ENCODE measurements at places on chromosomes 6 and 20.

DNA sequence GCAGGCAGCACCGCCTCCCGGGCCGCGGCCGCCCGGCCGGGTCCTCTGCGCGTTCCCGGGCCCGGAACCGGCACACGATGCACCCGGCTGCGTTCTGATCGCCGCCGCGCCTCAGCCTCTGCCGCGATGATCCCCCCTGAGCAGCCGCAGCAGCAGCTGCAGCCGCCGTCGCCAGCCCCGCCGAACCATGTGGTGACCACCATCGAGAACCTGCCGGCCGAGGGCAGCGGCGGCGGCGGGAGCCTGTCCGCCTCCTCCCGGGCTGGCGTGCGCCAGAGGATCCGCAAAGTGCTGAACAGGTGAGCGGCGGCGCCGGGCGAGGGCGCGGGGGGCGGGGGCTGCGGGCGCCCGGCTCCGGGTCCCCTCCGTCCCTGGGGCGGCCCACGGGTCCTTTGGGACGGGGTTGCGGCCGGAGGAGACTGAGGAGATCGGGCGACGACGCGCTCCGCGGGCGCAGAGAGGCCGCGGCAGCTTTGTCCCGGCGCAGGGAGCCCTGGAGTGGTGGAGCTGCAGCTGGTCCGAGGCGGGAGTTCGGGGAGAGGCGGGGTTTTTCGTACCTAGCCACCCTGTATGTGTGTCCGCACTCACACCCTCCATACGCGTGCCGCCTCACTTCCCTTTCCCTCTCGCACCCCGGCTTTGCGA, 659 bp downstream of the SLC35F1 start:
- no peak for DNase-seq

DNA sequence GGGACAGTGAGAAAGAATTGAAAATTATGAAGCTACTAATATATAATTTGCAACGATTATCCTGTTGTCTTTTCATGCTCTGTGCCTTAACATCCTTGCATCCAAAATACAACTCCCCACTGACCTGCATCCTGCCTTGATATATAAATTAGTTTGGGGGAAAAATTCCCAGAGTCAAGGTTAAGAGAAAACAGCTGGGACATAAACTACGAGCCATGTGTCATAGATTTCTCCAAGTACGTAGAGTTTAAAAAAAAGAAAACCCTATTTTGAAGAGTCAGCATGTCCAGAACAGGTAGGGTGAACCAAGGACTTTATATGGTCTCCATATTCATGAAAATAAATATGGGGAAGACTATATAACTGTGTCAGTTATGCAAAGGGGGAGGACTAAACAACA, 123.8 kb upstream of the MARCKS start:
- DNase-seq = no peak

DNA sequence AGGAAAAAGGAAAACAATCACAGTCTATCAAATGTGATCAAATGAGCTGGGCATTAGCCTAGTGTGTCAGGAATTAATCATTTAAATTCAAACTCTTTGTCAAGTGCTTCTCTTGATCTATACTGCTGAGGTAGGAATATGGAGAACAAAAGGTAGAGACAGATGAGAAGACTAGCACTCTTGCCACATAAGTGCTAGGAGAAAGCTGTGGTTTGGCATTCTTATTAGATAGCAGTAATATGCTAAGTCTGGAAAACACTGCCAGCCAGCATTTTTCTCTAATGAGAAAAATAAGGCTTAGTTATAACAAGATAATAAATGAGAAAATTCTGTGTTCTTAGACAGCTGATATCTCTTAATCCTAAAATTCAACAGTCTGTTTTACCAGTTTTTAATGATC, 38.9 kb downstream of the ORC3 start:
- no peak for DNase-seq

DNA sequence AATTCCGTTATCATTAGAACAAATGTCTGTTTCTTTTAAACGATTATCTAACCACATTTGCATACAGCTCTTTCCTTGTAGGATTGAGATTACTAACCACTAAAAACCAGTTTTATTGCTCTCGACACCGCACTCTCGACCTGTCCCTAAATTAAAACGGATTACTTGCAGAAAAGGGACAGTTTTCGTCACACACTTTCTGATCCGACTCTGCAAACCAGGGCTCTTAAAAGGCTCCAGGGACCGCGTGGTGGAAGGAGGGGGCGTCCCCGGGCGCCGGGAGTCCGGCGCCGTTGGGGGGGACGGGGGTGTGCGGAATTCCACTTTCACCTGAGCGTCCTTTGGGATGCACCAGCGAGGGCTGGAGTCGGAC, 731 bp downstream of the MAK start:
- peak; percentile 24 for DNase-seq

GRCh38 chr20:7505835-7506221, 434.4 kb downstream of the HAO1 start:
- no peak for DNase-seq

DNA sequence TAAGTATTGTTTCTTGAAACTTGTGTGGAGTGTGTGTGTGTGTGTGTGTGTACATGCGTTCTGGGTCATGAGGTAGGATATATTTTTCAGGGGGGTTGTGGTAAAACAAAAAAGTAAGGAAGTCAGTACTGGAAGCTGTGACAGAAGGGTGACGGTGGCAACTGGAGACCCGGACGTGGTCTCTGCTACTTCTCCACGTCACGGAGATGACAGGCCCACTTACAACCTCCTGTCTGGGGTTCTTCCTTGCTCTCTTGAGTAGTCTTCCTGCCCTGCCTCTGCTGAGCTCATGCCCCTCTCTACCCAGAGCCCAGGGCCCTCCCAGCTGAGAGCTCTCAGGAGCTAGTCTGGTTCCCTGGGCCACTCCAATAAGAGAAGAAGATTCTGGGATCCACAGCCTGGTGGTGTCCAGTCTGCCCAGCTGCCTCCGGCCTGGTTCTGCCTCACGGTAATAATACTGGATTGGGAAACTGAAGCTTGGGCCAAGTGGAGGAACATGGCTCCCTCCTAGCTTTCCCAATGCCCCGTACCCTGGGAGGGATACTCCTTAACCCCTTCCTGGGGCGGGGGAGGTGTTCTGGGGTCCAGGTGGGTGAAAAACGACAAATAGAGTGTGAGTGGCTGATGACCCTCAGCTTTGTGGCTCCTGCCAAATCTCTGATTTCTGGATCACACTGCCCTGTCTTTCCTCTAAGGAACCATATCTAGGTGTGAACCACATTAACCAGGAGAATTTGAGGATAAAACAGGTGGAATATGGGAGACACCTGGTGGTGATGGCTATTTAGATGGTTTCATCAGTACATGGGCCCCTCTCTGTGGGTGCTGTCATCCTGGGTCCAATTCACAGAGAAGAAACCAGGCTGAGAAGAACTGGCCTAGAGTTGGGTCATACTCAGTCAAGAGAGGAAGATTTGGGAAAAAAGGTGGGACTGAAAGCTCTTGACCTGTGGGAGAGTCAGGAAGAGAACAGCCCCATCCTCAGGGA, 27.2 kb downstream of the VEGFA start:
- no peak for DNase-seq

DNA sequence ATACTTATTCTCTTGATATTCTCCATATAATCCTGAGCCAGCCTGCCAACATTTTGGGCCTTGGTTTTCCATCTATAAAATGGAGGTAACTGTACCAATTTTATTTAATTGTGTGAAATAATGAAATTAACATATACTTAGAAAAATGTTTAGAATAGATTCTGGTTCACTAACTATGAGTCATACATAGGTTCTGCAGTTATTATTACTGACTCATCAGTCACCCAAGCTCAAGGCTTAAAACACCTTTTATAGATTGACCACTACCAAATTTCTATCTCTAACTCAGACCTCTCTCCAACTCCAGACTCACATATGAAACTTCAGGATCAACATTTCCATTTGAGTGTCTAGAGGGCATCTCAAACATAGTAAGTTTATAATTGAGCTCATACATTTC, 1277.2 kb upstream of the GJE1 start:
- DNase-seq = no peak

GRCh38 chr6:80197474-80197873, 91.0 kb downstream of the BCKDHB start:
- no peak for DNase-seq

GRCh38 chr6:3801960-3802359, 47.2 kb upstream of the FAM50B start:
- DNase-seq = no peak

GRCh38 chr6:4732691-4733315, 43.4 kb upstream of the CDYL start:
- no peak for DNase-seq

- no peak for DNase-seq
Observed at GRCh38 chr20:15673206-15673605, 900.0 kb downstream of the KIF16B start.

Data from activated naive CD4-positive, alpha-beta T cell treated with anti-CD3 and anti-CD28 coated beads, Interleukin-2, amount 10 ng/mL, durations not matched to agents 7 days and 5 days (primary cell).